ENCODE measurements at places on chromosomes 2 and 18.

DNA sequence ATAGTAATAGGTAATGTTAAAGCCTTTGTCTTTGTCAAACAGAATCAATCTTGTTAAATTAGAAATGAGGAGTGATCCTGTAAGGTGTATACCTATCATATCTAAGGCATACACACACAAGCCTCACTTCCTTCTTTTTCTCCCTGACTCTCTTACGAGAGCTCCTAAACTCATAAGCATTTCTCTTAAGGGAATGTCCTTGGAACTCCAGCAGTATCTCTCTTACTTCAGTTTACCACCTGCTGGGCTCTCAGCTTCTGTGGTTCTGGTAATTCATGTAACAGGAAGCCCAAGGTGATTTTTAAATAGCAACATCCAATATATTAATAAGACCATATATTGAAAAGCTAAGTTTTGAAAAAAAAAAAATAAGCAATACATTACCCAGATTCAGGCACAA lies 85.9 kb downstream of the UBE2E3 start:
- no peak for DNase-seq

GRCh38 chr18:55430026-55430425 lies 158.0 kb downstream of the TCF4 start:
- DNase-seq, result no peak

DNA sequence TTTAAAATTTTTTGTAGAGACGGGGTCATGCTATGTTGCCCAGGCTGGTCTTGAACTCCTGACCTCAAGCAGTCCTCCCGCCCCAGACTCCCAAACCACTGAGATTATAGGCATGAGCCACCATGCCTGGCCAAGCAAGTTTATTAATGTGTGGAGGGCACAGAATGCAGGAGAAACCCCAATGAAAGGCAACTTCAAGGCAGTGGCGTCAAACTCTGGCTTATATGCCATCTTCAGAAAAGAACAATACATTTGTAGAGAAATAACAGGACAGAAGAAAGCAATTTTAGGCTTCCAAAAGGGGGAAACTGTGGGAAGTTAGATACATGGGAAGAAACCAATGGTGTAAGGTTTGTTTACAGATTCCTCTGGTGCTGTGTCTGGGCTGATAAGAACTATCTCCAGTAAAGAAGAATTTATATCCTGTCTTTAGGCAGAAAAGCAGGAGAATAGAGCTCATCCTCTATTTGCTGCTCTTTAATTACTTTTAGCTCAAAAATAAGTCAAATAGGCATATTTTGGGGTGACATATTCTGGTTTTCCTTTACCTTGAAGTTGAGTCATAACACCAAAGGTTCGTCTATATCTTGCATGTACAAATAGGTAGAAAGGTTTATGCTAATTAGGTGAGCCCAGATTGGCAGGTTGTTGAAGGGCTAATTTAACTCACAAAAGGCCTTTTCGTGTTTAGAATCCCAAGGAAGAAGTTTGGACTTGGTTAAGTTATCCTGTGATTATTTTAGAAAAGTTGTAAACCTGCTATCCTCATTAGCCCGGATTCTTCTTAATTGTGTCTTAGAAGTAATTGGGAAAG lies 26.0 kb upstream of the TMEM214 start:
- no peak for DNase-seq

DNA sequence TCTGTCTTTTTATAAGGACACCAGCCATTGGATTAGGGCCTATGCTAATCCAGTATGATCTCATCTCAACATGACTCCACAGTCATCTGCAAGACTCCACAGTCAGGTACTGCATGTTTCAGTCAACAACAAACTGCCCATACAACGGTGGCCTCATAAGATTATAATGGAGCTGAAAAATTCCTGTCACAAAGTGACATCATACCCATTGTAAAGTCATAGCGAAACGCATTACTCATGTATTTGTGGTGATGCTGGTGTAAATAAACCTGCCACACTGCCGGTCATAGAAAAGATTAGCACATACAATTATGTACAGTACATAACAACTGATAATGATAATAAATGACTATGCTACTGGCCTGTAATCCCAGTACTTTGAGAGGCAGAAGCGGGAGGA lies 102.2 kb downstream of the TEX51 start:
- DNase-seq, result no peak

DNA sequence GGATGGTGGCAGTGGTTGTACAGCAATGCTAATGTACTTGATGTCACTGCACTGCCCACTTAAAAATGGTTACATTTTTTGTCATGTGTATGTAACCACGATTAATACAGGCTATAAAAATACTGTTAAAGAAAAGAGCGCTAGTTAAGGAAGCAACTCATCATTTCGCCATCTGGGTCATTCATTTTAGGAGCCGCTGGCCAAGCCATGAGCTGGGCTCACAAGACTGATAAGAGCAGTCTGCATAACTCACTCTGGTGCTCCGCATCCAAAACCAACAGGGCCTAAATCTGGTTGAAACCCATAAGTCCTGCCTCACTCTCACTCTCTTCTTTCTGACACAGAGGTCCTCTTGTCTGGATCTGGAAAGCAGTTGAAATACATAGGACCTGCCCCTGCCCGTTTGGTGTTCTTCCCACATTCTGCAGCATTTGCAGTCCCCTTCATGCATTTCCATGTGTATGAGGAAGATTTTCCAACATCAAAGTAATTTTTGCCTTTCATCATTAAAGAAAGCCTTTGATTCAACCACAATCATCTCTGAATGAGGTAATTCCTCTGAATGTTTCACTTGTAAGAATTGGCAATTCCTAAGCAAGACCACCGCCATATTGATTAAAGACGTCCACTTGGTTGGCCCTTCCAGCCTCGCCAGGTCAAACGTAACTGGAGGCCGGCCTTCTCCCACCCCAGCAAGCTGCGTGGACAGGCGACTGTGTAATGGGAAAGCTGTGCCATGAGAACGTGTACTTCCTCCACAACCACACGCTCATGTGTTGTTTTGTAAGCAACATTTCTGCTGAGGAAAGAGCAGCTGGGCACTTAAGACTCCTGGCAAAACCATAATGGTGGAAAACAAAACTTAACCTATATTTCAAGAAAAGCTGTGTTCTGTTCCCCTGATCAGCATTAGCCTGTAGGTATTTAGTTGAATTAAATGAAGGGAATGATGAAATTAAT lies 112.2 kb downstream of the VAPA start:
- peak; percentile 94 for DNase-seq

GRCh38 chr2:219142329-219142728 lies 18.3 kb downstream of the NHEJ1 start:
- peak; percentile 66 for DNase-seq

DNA sequence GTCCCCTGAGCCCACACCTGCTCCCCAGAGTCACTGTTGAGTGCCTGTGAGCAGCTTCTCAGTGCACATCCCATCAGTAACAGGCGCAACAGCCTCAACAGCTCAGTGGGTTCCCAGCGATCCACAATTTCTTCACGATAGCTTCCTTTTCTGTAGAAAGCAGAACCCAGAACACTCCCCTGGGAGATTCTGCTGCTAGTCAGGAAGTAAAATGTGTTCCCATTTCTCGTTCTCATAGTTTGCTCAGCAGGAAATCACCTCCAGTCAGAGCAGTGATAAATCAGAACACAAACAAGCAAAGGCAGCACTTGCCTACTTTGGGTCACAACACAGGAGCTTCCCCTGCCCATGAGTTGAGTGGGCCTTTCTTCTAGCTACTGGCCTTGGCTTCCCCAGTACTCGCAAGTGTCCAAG lies 48.9 kb upstream of the ATG16L1 start:
- no peak for DNase-seq

- no peak for DNase-seq
Observed at GRCh38 chr2:24435391-24436316, 55.4 kb upstream of the NCOA1 start.

GRCh38 chr18:11147962-11148679 lies 1.2 kb downstream of the PIEZO2 start:
- DNase-seq, result no peak

DNA sequence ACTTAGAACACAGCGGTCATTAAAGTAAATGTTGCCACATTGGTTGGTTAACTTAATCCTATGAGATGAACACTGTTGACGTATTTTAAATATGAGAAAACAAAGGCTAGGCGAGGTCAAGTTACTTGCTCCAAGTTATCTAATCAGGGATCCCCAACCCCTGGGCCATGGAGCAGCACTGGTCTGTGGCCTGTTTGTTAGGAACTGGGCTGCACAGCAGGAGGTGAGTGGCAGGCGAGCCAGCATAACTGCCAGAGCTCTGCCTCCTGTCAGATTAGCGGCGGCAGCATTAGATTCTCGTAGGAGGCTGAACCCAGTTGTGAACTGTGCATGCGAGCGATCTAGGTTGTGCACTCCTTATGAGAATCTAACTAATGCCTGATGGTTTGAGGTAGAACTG lies 878.9 kb downstream of the CPS1 start:
- DNase-seq, result no peak

DNA sequence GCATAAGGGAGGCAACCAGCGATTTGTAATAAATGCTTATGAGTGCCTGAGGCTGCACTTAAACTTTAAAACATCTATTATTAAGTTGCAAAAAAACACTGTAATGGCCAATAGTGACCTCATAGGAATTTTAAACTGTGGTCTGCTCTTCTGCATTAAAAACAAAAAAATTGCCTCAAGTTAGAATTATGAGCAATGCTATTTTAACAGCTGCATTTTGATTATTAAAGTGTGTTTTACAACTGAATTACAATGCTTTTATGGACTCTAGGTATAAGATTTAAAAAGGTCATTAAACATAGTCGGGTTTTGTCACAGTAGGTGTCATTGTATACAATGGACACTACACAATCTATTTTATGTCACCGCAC lies 528.7 kb upstream of the FANCL start:
- DNase-seq, result no peak

GRCh38 chr18:55588870-55589595 lies 1.0 kb upstream of the TCF4 start:
- DNase-seq, result no peak

- DNase-seq, result no peak
Observed at GRCh38 chr2:11541693-11542274, 7.9 kb downstream of the GREB1 start.

DNA sequence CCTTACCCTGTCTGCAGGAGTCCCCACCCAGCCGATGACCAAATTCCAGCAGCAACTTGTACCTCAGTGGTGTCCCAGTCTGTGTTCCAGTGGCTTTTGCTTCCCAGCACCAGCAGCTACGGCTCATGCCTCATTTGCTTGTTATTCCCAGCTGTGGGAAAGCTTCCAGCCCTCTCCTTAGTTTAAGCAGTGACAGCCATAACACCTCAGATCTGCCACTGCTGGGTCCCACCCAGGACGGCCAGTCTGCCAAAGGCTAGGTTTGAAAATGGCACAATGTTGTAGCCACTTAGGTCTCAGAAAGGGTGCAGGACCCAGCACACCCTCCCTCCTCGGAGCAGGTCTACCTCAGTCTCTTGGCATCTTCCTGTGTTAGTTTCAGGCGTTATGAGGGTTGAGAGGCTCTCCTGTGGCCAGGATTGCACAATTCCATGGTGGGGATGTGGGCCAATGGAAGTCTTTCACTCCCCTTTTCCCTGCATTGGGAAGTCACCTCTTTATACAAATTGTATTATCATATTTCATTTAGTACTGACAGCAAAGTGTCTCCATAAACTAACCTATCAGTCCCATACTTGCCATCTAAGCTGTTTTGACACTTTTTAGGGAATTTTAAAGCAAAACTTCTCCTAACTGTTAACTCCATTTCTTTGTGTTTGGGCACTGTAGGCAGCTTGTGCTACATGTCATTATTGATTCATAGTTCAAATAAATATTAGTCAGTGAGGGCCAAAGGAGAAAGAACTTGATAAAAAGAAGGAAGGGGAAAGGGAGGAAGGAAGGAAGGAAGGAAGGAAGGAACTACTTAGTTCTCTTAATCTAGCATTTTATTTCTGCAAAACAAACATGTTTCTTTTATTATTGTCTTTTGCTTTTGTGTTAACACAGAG lies 62.9 kb upstream of the FAM110C start:
- DNase-seq, result no peak

GRCh38 chr18:64919971-64920570 lies 771.2 kb upstream of the LINC00305 start:
- DNase-seq, result no peak

GRCh38 chr18:9428301-9428706 lies 47.0 kb upstream of the RALBP1 start:
- DNase-seq, result no peak

GRCh38 chr2:228016402-228016801 lies 145.0 kb downstream of the DAW1 start:
- DNase-seq, result no peak

- no peak for DNase-seq
Observed at GRCh38 chr2:236932831-236933361, 152.8 kb upstream of the COPS8 start.

DNA sequence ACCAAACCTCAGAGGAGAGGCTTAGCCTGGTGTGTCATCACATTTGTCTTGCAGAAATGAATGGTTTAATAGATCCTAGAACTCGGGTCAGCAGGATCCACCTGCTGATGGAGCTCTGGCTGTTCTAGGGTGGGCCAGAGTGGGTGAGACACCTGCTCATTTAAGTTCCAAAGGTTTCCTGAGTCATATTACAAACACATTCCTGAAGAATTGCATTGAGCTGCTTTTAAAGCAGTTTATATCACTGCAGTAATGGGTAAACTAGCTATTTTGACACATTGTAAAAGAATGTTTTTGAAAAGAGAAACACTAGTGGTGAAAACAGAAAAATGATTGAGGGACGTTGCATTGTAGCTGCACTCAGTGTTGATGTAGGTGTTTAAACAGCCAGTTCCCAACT lies 175.3 kb upstream of the TCF4 start:
- peak; percentile 28 for DNase-seq

DNA sequence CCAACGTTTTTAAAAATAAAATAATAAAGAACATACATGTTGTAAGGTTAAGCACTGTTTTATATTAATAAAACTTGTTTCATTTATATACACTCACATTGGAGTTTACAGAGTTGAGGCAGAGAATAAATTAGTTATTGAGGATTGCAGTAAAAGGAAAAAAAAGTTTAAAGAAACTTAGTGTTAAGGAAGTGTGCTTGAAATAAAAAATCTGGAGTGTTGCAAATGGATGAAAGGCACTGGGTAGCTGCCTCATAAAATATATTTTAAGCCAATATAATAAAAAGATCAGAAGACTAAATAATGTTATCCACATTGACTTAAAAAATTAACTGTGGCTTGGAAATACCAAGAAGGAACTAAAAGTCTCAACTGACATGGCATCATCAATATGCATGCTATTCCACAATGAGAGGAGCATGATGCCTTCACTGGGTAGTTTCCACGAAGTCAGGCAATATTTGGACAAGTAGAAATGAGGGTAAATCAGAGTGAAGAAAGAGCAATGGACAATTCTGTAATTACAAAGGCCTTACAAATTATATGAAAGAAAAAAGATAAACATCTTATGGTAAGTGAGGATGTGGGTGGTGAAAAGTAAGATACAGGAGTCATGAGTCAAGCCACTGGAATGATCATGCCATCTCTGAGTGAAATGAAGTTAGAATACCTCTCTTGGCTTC lies 2.5 kb downstream of the GALNT3 start:
- no peak for DNase-seq

GRCh38 chr18:50917021-50917420 lies 38.1 kb downstream of the ME2 start:
- no peak for DNase-seq

- no peak for DNase-seq
Observed at GRCh38 chr18:9418047-9418690, 57.1 kb upstream of the RALBP1 start.

- DNase-seq, result peak; percentile 21
Observed at GRCh38 chr2:186486651-186487647, 889 bp downstream of the ZC3H15 start.

GRCh38 chr18:6683112-6683876 lies 46.2 kb upstream of the ARHGAP28 start:
- DNase-seq, result no peak

Data from SW480 (cell line).